Epithelial cell of proximal tubule (primary cell): ENCODE measurements at places on chromosomes 6 and 20.

DNA sequence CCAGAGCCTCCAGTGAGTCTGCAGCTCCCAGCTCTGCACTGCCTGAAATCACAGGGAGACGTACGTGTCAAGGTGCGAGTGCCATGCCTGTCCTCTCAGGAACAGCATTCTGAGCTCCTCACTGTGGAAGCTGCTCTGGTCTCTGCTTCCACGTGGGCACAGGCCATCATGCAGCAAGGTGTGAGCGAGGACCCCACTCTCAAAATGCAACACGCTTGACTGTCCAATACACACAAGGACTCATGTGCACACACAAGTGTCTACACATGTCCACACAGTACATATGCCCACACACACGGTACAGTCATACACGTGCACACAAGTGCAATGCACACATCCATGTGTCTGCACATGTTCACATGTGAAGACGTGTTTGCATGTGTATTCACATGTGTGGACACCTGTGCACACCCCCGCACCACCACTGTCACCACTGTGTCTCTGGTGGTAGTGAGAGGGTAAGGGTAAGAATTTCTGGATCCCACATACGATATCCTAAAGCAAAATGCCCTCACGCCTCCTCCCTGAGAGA lies 260.5 kb downstream of the DLL1 start:
- no peak for DNase-seq

DNA sequence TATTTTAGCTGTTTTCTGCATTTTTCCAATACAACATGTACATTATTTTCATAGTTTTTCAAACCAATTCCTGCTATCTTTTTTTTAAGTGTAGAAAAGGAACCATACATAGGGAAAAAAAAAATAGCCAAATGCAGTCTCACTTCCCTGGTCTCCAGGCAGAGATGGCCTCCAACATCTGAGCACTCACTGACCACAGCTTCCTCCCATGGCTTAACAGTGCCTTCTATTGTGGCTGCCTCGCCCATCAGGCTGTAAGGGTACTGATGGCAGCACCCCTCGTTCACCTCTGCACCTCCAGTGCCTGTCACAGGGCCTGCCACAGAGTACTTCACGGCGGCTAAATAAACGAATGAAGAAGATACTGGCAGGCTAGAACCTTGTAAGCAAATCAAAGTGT lies 591.1 kb downstream of the PTPRT start:
- DNase-seq = no peak

DNA sequence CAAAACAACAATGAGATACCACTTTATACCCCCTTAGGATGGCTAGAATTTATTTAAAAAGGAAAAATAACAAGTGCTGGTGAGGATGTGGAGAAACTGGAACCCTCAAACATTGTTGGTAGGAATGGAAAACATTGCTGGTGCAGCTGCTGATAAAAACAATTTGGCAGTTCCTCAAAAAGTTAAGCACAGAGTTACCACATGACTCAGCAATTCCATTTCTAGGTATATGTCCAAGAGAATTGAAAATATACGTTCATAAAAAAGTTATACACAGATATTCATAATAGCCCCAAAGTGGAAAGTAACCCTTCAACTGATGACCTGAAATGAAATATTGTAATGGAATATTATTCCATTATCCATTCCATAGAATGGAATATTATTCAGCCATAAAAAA lies 55.0 kb downstream of the CD83 start:
- no peak for DNase-seq

DNA sequence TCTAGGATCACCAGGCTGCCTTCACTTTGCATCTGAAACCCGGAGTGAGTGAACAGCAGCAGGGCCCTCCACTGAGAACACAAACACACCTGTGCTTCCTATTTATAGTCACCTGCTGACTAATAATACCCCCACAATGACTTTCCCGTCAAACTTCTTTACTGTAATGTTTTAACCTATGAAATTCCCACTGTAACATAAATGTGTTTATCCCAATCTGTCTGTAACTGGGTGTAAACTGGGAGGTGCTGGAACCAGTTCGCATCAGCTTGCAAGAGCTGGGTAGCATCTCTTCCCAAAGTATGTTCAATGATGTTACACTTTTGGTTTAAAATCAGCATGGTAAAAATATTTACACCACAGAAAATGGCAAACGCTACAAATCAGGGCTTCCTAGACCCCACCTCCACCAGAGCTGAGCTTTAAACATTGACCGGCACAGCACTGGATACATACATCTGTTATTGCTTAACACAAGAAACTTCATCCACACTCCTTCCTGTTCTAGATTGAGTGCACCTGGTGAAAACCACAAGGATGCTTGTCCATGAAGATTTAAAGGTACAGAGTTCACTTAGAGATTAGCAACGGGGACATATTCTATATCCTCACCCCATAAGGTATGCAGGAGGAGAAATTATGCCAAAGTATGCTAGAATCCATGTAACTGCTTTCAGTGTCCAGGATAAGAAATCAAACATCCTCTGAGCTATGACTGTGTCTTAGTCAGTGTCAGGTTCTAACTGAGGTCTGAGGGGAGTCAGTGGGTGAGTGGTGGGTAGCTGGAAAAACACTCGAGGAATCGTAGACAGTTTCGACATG lies 79.0 kb downstream of the ALDH8A1 start:
- no peak for DNase-seq

DNA sequence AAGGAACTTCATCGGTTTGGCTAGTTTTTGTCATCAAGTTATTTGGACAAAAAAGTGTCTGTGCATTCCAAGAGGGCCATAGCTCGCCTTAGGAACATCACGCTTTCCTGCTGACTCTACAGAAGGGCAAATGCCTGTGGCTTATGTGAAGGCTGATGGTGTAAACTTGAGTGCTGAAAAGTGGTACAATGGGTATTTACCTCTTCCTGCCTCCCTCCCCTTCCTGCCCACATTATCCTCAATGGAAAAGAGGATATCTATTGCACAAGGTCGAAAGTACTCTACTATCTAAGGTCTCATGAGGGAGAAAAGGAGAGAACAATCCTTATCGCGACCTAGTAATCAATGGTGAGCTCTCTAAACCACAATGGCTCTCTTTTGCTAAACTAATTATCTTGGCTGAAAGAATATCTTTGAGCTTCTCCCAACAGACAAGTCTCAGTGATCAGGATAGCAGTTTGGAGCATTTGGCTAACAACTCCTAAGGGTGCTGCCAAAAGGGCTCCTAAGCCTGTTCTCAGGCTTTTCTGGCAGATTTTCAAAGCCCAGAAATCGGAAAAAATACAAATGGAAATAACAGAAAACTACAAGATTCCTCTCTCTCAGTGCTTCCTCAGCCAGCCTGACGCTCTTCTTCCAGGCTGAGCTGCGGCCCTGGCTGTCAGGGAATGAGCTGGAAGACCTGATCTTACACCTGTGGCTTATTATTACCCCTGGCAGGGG lies 42.6 kb upstream of the ENPP1 start:
- DNase-seq = no peak

DNA sequence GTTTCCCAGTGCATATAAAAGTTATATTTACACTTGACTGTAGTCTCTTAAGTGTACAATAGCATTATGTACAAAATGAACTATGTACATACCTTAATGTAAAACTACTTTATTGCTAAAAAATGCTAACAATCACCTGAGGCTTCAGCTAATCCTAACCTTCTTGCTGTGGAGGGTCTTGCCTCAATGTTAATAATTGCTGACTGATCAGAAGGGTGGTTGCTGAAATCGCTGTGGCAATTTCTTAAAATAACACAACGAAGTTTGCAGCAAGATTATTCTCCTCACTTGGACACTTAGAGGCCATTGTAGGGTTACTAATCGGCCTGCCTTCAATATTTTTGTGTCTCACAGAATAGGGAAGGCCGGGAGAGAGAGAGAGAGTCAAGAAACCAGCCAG lies 24.7 kb upstream of the MICB start:
- no peak for DNase-seq

DNA sequence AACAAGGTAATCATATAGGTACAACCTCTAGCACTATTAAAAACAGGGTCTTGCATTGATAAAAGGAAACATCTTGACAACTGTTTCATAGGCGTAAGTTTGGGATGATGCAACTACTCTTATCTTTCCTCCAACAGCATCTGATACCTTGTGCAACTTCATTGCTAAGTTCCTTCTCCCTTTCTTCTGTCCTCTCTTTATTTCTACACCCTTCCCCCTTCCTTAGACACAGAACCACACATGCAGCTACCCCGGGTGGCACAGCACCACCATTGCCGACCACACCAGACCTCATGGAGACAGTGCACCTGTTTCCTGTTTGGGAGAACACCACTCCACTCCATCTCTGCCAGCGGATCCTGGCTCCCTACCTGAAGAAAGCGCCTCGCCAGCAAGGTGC lies 14.4 kb downstream of the MYB start:
- no peak for DNase-seq

GRCh38 chr6:119384444-119384843 lies 34.9 kb upstream of the MAN1A1 start:
- no peak for DNase-seq

DNA sequence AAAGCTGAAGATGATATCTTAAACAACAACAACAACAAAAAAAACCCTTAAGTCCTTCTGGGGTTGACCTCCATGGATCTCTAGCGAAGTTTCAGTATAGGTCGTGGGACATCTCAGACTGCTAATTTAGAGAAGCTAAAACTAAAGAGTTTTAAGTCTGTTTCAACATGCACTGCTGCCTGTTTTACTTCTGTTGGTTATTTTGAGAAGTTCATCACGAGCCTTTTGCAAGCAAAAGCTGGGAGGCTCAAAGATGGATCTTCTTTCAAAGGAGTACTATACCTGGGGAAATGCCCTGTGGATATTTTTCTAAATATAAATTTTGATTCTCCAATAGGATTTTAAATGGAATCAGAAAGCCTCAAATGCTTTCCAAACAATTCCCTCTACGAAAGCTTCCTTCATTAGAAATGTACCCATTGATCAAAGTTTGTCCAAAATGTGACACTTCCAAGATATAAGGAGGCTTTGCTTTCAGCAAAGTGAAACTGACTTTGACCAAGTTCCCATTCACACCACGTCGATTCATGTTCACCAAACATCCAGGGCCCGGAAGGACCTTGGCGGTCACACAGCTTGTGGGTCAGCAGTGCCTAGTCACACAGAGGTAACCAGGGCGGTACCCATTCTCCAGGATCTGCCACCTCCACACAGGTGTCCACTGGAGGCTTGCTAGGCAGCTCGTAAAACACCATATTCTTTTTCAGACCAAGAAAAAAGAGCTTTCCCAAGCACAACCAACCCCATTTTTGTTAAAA lies 94.7 kb upstream of the QKI start:
- no peak for DNase-seq

GRCh38 chr20:37526839-37527637 lies 638 bp downstream of the BLCAP start:
- no peak for DNase-seq
